NCI-H524 treated with DMSO at 0.1 percent for 48 hours (cell line): ENCODE measurements at places on chromosomes 12 and 14.

DNA sequence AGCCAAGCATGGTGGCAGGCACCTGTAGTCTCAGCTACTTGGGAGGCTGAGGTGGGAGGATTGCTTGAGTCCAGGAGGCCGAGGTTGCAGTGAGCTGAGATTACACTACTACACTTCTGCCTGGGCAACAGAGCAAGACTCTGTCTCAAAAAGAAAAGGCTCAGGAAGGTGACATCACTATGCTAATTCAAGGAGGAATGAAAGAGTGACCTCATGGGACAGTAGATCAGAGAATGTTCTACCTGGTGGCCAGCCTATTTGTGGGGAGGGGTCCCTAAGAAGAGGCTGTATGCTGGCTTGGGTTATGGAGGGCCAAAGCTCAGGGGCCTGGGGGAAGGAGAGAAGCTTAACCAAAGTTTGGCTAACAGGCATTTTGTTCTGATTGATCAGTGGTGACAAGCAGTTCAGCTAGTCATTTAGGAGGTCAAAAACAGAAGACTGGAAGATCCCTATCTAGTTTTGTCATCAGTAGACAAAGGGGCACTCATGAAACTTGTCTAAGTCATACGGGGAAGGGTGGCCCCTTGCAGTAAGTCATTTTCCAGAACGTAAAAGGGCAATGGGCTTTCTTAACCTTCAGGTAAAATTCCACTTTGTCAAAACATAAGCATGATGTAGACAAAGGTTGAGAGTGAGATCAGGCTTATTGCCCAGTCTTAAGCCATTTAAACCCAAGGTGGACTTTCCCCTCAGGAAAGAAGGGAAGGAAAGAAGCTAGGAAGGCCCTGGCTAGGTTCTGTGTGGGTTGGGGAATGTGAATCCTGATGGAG, 60.8 kb upstream of the EEA1 start:
- no peak for DNase-seq

- DNase-seq: no peak
Observed at GRCh38 chr12:43402436-43402835, 149.6 kb downstream of the ADAMTS20 start.

DNA sequence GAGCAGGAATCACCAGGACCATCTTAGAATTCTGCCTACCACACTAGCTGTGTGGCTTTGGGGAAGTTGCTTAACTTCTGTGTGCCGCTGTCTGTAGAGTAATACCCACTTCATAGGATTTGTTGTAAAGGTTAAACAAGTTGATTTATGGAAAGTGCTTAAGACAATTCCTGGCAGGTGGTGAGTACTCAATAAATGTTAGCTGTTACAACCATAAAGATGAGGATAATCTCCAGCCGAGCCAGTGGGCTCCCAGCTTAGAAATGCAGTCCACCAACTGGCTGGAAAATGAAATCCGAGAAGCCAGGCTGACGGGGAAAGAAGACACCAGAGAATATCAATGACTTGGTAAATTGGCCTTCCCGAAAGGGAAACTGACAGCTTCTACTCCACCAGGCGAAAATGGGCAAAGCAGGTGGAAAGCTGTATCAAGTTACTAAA, 173.5 kb downstream of the CHST11 start:
- peak; percentile 97 for DNase-seq

DNA sequence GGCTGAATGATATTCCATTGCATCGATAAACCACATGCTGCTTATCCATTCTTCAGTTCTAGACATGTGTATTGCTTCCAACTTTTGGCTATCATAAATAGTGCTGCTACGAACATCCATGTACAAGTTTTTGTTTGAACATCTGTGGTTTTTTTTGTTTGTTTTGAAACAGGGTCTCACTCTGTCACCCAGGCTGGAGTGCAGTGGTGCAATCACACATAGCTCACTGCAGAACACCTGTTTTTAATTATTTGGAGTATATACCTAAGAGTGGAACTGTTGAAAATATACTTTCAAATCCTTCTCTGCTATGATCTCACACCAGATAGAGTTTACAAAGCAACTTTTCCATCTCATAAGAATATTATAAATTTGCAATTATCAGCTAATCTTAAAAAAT, 124.2 kb downstream of the TTC7B start:
- no peak for DNase-seq

GRCh38 chr14:28673056-28673455, 93.5 kb upstream of the FOXG1 start:
- DNase-seq: no peak

- no peak for DNase-seq
Observed at GRCh38 chr12:94149781-94150239, 1.4 kb downstream of the PLXNC1 start.

GRCh38 chr12:76108356-76108755, 23.9 kb upstream of the NAP1L1 start:
- no peak for DNase-seq

DNA sequence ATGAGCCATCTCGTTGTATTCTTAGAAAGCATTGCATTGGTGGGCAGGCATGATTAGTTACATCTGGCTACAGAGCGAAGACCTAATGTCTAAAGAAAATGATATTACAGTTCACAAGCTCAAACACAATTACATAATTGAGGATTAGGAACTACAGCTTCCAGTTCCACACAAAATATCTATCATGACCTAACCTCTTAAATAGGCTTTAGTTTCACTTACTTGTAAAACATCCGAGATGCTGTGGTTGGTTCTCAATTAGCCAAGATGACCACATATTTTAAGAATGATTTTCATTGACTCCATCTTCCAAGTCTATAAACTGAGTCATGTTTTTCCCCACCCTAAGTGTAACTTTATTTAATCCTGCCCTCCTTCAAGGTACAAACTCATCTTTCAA, 69.5 kb downstream of the LRIG3 start:
- DNase-seq: no peak

DNA sequence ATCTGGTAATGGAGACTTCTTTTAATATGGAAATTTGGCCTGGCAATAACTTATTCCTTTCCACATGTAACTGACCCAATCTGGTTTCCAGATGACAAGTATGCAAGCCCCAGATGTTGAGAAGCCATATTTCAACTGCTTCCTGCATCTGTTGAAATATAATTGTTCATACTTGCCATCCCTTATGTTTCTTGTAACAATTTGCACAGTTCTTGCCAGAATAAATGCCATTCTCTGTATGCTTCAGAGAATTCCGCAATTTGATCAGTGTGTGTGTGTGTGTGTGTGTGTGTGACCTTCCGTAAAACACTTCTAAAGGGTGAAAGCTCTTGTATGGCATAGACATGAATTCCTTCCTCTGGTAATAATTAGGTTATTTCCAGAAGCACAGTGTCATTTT, 1.8 kb upstream of the CLEC2A start:
- no peak for DNase-seq

GRCh38 chr14:58784931-58785330, 147.2 kb downstream of the DACT1 start:
- DNase-seq: no peak

DNA sequence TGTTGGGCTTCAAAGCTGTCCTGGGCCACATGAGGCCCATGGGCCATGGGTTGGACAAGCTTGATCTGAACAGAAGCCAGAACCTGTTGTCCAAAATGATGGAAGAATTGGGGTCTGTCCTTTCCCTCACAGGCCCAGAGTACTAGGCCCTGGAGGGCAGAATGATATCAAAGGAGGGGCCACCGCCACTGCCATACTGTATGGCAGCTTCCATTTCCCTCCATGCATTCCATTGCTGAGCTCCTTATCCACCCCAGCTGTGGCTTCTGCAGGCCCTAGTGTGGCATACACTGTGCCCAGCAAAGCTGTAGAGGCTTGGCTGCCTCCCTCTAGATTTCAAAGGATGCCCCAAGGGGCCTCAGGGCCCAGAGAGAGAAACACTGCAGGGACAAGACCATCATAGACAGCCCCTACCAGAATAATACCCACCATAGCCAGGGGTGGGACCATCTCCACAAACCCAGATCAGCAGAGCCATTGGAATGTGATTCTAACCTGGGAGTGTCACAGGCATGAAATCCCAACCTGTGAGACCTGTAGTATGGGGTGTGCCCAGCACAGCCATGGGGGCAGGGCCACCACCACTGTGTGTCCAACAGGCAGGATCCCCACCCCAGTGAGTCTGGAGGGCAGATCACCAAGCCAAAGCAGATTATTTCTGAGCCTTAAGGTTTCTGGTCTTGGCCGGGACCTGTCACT, 61.4 kb upstream of the BEGAIN start:
- DNase-seq: no peak

- DNase-seq: peak; percentile 26
Observed at GRCh38 chr12:49092086-49092815, 2.4 kb downstream of the DHH start.

DNA sequence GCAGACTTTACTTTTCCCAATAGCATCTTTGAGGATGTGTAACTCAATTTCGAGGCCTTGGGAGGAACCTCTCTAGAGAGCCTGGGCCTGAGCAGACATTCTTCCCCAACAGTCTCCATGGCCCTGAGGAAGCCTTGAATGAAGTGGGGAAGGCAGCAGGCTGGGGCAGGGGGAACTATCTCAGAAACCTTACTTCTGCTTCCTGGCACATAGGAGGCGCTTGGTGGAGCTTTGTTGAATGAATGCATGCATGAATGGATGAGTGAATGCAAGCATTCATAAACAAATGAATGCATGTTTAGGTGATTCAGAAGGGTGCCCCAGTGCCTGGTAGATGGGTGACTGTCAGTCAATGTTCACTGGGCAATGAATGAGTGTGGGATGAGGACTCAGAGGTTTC, 58.3 kb downstream of the GALNT16 start:
- no peak for DNase-seq

DNA sequence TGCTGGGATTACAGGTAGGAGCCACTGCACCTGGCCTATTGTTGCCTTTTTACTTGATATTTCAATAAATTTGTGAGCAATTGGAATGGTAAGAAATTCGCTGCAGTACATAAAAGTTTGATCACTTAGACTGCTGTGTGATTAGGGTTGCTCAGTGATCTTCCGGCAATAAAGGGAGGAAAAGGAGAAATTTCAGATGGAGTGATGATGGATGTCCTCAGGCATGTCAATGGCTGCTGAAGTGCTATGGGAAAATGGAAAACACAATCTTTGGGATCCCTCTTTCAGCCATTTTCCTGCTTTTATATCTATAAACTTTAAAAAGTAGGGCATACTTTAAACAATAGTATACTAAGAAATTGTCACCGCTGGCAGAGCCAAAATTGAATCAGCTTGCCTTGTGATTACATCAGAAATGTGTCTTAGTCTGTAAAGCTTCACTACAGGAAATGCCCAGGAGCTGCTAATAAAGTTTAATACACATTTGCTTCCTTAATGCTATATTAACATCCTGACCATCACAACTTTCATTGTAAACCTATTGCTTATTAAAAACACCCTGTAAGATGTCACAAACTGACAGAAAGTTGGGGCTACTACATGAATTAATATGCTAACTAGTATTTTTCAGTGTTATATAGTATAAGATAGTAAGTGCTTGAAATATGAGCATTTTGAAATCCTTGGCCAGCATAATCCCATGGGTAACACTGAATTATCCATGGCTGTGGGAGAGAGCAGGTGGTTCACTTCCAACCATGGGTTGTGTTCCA, 13.7 kb upstream of the FBXL14 start:
- no peak for DNase-seq

DNA sequence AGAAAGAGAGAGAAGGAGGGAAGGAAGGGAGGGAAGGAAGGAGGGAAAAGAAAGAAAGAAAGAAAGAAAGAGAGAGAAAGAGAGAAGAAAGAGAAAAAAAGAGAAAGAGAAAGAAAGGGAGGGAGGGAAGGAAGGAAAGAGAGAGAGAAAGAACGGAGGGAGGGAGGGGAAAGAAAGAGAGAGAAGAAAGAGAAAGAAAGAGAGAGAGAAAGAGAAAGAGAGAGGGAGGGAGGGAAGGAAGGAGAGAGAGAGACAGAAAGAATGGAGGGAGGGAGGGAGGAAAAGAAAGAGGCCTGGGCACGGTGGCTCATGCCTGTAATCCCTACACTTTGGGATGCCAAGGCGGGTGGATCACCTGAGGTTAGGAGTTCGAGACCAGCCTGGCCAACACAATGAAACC, 5.1 kb upstream of the ANAPC5 start:
- DNase-seq: no peak

DNA sequence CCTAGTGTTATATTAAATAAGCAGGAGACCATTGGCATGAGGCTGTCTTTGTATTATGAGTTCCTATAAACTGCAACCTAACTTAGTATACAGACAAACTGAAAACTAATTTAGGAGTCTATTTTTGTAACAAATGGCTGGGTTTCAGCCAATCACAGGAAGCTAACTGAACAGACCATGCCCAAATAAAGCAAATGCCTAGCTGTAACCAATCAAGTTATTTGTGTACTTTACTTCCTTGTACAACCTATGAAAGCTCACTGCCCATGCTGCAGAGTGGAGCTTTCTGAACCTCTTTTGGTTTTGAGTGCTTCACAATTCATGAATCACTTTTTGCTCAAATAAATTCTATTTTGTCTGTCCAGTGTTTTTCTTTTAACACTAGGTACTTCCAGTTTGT, 41.6 kb downstream of the GUCY2C start:
- DNase-seq: no peak

DNA sequence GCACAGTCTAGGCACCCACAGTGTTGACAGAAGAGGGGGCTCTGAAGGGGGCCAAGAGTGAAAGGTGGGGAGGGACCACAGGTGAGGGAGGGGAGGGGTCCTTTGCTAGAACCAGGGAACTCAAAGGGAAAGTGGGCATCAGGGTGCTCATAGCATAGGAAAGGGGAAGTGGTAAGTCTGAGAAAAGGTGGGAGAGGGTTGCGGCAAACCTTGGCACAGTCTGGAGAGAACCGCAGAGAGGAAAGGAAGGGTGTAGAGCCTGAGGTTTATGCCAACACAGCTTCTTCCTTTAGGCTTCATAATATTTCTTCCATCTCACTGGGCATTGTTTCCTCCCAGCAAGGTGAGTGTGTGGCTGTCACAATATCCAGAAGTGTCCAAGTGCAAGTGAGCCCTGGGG, 11.5 kb upstream of the PLEK2 start:
- DNase-seq: no peak

DNA sequence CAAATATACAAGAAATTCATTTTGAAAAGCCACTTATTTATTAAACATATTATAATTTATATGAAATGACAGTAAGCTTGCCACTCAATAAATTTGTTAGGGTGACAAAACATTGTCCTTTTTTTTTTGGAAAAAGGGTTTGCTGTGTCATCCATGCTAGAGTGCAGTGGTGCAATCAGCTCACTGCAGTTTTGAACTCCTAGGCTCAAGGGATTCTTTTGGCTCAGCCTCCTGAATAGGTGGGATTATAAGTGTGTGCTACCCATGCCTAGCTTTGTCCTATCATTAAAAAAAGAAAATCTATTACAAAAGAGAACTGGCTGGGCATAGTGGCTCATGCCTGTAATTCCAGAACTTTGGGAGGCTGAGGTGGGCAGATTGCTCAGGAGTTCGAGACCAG, 66.8 kb downstream of the FGD6 start:
- DNase-seq: no peak

DNA sequence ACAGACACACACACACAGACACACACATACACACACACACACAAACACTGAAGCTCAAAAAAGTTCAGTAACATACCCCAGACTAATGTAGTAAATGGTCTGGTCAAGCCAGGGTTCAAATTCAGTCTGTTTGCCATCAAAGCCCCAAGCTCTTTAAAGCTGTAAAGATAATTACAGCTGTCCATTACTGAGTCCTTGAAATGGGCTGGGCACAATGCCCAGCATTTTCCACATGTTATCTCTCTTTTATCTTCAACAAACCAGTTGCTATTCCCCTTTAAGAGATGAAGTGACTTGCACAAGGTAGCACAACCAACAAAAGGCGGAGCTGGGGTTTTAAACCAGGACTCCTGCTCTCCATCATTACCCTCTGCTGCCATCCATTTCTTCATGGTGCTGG, 7.6 kb upstream of the UNC119B start:
- no peak for DNase-seq
